Stimulated activated CD8-positive, alpha-beta memory T cell treated with anti-CD3 and anti-CD28 coated beads, Interleukin-4, amount 100 ng/mL, for 4 hours (primary cell): ENCODE measurements at places on chromosomes 1 and 21.

- DNase-seq: no peak
These were observed 65.5 kb downstream of the SCCPDH start for GRCh38 chr1:246789454-246790339.

- DNase-seq: no peak
These were observed 151.1 kb upstream of the CAMK1G start for GRCh38 chr1:209432443-209432825.

DNA sequence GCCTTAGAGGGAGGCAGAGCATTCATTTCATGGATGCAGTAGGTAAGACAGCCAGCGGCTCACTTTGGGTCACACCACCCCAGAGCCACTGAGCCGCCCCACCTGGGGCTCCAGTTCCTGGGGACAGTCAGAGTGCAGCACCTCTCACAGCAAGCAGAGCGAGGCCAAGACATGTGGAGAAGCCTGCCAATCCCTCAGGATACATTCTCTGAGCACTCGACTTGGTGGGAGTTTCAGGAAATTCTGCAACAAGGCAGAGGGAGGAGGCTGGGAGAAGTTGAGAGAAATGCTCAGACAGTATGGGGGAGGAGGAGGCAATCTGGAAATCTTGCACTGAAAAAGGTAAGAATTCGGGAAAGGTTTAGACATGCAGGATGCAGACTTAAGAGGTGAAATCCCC, 60.8 kb upstream of the WLS start:
- DNase-seq: no peak

- no peak for DNase-seq
These were observed 25.3 kb downstream of the DPH5 start for GRCh38 chr1:101000131-101000873.

GRCh38 chr1:183011859-183012258, 11.4 kb upstream of the LAMC1 start:
- DNase-seq: no peak

- no peak for DNase-seq
These were observed 37.2 kb downstream of the C1orf94 start for GRCh38 chr1:34213956-34214355.

DNA sequence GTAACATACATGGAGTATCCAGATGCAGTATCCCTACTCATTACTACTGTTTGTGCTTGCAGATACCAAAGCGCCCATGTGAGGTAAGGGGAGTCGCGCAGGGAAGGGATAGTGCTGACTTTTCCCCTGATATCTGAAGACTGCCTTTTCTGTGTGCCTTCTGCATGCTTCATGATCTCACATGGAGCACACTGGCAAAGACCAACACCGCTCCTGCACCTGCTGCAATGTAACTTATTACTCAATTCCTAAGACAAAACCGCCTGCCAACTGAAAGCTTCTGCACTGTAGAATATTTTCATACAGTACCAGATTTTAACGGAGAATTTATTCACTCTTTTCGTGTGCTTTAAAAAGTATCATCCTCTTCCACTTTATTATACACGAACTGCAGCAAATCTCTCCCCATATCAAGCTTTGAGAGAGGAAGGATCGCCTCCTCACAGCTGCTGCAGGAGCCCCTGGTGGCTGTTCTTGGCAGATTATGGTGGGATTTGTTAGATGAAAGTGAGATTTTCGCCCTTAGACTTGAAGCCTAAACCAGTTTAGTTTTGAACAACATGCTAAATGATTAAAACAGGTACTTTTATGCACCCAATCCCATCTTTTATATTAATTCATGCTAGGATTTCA, 99.1 kb downstream of the PTPN14 start:
- DNase-seq: no peak

DNA sequence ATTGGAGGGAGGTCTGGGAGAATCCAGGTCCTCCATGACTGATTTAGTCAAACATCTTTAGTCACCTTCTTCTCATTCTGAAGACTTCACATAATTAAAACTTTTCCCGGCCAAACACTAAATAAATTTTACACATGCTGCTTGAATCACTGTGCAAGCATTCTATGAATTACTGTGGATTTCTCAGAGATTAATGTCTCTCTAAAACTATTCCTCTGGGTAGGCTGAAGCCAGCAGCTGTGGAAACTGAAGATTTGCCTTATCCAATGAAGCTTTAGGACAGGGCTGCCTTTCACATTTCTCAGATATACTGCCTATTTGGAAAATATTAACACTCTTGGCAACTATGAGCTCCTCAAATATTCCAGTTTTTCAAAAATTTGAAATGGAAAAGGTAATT, 61.7 kb downstream of the JMJD4 start:
- no peak for DNase-seq

DNA sequence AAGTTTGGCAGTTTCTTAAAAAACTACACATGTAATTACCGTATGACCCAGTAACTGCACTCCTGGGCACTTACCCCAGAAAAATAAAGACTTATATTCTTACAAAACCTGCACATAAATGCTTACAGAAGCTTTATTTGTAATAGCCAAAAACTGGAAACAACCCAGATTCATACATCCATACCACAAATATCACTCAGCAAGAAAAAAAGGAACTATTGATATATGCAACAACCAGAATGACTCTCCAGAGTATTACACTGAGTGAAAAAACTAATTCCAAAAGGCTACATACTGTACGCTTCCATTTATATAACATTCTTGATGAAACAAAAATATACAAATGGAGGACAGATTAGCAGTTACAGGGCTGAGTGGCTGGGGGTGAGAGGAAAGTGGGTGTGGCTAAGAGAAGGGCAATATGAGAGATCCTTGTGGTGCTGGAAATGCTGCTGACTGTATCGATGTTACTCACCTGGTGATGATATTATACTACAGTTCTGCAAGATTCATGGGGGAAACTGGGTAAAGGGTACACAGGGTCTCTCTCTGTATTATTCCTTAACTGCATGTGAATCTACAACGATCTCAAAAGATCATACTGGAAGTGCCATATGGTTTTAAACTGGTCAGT, 96.0 kb upstream of the GNG4 start:
- no peak for DNase-seq

DNA sequence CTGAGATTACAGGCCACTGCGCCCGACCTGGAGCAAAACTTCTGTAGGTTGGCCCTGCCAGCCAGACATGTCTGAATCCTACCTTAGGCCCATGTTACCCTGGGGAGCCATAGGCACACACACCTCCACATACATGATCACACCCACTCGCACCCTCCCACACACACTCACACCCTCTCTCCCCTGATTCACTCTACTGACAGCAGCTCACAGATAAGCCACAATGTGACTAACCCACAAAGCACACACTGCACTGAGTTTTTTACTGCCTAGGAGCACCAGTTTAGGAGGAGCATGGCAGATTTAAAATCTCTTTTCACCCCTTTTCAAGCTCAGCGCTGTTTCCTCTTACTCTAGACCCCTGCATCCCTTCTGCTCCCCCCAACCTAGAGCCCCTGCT, 41.7 kb downstream of the SLC30A1 start:
- DNase-seq: no peak

DNA sequence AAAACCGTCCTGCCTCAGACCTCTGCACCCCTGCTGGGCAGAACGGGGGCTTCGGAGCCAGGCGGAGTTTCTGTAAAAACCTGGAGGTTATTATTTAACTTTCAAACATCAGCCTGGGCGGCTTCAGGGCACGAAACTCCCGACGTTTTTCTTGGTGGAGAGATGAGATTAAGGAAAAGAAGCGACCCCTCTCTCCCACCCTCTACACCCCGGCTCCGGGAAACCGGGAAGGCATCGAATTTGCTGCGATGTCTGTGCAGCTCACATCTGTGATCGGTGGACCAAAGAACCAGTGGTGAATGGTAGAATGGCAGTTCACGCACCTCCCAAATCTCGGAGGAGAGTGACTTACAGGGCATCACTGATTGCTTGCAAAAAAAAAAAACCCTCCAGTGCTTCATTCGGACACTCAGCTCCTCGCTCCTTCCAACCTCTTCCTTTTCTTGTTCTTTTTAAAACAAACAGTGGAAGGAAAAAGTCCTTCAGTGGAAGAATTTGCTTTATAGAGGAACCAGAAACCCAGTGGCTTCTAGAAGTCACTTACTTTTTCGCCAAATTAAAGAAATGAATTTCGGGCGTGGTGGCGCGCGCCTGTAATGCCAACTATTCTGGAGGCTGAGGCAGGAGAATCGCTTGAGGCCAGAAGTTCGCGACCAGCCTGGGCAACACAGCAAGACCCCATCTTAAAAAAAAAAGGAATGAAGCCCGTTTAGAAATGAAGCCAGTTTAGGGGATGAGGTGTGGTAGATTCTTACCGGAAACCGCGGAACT, 884 bp downstream of the PHACTR4 start:
- DNase-seq: no peak

DNA sequence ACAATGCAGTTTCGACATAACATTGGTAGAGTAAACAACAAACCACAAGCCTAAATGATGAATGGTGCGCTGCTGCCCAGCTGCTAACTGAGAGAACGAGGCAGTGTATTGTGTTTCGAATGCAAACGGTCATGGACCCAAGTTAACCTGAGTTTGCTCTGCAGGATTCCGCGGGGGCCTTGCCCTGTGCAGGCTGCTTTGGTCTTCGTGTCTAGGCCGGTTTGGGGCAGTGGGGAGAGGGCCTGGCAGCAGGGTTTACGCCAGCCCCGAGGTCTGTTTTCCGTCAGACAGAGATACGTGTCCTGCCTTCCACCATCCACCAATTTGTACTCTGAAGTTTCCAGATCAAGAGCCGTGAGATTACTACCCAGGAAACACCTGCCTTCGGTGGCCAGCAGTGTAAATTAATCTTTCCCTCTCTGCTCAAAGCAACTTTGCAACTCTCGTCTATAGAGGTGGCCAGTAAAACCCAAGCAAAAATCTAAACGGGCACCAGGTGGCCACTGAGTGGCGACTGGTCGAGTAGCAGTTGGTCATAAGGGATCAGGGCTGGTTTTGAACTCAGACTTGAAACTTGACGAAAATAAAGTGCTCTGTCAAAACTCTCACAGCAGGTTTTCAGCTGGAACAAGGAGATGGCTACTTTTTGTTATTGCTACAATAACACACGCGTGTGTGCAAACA, 6.3 kb upstream of the PRDM15 start:
- no peak for DNase-seq

- DNase-seq: no peak
These were observed 89.1 kb upstream of the COL24A1 start for GRCh38 chr1:86245566-86246190.

GRCh38 chr1:3051270-3052268, 17.4 kb upstream of the PRDM16 start:
- DNase-seq: no peak

DNA sequence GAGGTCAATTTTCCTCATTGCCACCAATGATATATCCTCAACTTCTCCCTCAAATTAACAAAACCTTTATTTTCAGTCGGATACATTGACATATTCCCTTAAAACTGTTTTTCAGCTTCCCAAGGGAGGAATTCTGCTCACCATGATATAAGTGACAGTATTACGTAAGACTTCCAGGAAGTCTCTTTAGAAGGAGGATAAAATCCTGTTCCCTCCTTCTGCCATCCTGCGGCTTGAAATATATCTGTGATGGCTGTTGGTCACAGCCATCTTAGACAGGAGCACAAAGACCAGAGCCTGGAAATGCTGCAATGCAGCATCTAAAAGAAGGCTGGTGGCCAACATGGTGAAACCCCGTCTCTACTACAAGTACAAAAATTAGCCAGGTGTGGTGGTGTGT, 270.4 kb downstream of the GPATCH2 start:
- no peak for DNase-seq

GRCh38 chr1:231558708-231559185, 30.3 kb downstream of the TSNAX start:
- DNase-seq: no peak

GRCh38 chr1:177302357-177303044, 131.7 kb downstream of the BRINP2 start:
- DNase-seq: no peak

DNA sequence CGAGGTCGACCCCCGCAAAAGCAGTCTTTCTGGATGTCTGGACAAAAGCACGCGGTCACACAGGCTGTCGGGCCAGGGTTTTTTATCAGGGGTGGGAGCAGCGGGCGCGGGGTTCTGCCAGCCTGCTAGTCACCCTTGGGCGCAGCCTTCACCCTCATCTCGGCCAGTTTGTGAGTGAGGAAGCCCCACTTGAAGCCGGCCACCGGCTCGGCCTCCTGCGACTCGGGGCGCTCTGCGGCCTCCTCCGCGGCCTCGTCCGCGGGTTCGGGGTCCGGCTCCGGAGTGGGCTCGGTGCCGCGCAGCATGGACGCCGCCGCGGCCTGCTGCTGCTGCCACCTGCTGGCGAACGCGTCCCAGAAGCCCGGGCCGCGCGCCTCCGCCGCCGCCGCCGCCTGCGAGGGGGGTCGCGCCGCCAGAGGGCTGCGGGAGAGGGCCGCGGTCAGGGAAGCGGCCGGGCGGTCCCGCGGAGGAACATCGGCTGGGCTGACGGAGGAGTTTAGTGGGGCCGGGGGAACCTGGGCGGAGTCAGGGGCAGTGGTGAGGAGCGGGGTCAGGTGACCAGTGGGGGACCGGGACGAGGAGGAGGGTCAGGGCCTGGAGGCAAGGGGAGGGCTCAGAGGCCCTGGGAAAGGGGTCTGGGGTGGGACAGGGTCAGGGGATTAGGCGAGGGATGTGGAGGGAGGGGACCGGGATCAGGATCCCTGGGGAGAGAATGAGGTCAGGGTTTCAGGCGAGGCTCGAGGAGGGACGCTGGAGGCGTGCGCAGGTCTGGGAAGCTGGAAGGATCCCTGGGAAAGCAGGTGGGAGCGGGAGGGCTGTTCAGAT, 4.5 kb downstream of the C1orf232 start:
- DNase-seq: no peak

DNA sequence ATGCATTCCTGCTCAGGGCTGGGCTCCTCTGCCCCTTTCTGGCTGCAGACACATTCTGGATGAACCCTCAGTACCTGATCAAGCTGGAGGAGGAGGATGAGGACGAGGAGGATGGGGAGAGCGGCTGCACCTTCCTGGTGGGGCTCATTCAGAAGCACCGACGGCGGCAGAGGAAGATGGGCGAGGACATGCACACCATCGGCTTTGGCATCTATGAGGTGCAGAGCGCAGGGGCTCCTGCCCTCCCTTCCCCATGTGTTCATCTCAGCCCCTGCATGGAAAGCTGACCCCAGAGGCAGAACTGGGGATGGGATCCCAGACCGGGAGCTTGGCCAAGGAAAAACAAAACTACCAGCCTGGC, 43.1 kb downstream of the CAPN2 start:
- DNase-seq: no peak

- DNase-seq: no peak
These were observed 944.0 kb upstream of the ADGRL4 start for GRCh38 chr1:79950511-79950910.

DNA sequence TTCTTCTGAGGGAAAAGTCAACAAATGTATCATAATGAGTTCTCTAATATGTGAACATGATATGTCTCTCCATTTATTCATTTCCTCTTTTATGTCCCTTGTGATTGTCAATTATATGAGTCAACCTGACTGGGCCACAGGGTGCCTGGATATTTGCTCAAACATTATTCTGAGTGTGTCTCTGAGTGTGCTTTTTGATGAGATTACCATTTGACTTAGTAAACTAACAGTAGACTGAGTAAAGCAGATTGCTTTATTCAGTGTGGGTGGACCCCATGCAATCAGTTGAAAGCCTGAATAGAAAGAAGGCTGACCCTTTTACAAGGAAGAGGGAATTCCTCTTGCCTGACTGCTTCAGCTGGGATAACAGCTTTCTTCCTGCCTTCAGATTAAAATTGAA, 142.6 kb downstream of the SLC35F3 start:
- no peak for DNase-seq

- DNase-seq: no peak
These were observed 6.2 kb downstream of the LRRC3 start for GRCh38 chr21:44461464-44462001.
